Fibroblast of the aortic adventitia (primary cell): ENCODE measurements at places on chromosomes 16 and 17. TPM values are rescaled to one million over a fixed set of nuclear protein-coding genes. Genes with fewer than 3 reads are reported as not detected.

GRCh38 chr16:57196286-57196685, 10.2 kb downstream of the RSPRY1 start:
- peak; percentile 33 for DNase-seq

GRCh38 chr17:38430822-38431221, 2.6 kb downstream of the ARHGAP23 start:
- DNase-seq = no peak

DNA sequence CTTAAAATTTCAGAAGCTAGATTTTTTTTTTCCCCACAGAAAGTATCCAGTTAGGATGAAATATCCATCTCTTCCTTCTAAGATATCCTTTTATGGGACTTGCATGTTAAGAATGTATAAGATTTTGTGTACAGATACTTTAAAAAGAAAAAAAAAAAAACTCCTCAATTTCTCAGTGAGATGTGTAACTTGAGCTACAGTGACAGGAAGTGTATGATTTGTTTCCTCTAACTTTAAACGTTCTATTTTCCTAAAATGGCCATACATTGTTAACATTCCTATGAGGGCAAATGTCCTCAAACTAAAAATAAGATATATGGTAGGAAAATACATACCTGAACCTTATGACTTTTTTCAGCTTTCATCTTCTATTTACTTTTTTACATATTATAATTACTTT, 8.9 kb downstream of the FBXO47 start:
- peak; percentile 33 for DNase-seq

DNA sequence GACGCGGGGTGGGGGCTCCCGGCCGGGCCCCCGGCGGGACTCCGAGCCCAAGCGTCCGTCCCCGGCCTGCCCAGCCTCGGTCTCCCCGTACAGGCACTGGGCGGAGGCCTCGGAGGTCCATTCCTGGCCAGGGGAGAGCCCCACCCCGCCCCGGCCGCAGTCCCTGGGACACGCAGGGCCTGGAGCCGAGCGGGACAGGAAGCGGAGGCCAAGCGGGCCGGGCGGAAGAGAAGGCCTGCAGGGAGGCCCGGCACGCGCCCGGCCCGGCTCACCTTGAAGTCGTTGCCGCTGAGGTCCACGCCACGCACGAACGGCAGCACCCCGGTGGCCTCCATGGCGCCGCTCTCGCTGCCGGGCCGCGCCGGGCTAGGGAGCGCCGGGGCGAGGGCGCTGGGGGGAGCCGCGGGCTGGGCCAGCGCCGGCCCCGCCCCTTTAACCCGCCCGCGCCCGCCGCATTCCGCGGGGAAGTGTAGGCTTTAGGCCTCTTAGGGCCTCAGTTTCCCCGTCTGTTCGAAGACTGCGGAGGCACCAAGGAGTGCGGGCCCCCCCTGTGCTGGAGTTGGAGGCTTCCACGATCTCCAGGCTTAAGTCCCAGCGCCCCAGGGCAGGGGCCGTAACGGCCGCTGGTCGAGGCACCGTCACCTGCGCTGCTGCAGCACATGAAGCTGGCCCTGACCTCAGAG, at the start of gene FLII:
Gene FLII, minus strand, starts transcription at position 383 of the 683 bp plus-strand sequence. Its CDS starts 48 bp downstream, at position 335.
- DNase-seq = peak; percentile 28

DNA sequence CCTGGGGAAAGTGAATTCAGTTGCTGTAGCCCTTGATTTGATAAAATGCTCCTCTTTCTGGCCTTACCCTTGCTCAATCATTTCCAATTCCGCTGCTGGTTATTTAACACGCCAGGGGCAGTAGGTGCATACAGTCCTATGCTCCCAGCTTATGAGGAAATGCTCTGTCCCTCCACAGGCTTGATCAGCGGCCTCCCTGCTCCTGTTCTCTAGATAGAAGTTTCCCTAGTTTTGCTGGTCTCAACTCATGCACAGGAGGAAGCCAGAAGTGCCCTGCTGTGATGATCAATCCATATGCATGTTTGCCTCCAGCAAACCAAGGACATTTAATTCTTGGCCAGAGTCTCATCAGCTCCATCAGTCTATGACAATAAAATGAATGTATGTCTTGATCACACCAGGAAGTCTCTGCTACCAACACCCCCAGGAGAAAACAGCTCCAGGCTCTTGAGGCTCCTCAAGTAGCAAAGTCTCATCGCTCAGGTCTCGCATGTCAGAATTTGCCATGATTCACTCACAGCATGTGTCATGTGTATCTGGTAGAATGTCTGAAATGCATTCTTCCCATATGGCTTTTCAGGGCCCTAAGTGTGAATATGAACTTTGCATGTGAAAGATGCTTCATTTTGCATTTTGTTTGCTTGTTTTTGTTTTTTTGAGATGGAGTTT, 208.9 kb downstream of the CDH13 start:
- DNase-seq = no peak

GRCh38 chr16:12569061-12569460, 234.6 kb downstream of the CPPED1 start:
- no peak for DNase-seq

- DNase-seq = peak; percentile 72
These were observed 53.9 kb upstream of the NETO2 start for GRCh38 chr16:47197536-47198179.

- DNase-seq = no peak
These were observed 68.9 kb upstream of the MSI2 start for GRCh38 chr17:57187391-57187790.

Gene SLC9A5
- 0.65 and 1.4 TPM in 2 replicates for total RNA-seq
